GM23338 (cell line): ENCODE measurements at places on chromosomes 1 and 21. TPM values are rescaled to one million over a fixed set of nuclear protein-coding genes. Genes with fewer than 3 reads are reported as not detected.

DNA sequence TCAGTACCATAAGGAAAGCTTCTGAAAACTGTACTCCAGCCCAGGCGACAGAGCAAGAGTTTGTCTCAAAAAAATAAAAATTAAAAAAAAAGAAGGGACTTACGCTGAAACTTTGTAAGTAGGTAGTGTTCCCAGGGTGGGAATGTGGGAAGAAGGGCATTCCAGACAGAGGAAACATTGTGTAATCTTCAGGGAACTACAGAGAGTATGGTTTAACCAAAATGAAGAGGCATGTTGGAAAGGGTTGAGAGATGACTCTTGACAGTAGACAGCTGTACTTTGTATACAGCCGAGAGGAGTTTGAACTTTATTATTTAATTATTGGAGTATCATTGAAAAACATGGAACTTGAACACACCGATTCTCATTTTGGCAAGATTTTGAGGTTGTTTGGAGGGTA, 43.0 kb downstream of the PPP2R5A start:
- H3K36me3 ChIP-seq = no peaks in the 10 kb centered on the region; the same call in 1 of the 2 replicates
- no peak overlapping the region for H3K27ac ChIP-seq
- no peaks in the 10 kb centered on the region for H3K4me1 ChIP-seq
- no peak for DNase-seq

The CC2D1B gene
- 11.3 and 13.1 TPM in 2 replicates for total RNA-seq

- no peaks in the 10 kb centered on the region for H3K27me3 ChIP-seq
- H3K4me3 ChIP-seq = no peak overlapping the region
- H3K4me1 ChIP-seq = no peaks in the 10 kb centered on the region
- peaks cover 27% of the 10 kb centered on the region for H3K36me3 ChIP-seq
Observed at GRCh38 chr1:231272173-231272572, 31.2 kb downstream of the GNPAT start.

The LRRC7 gene
- total RNA-seq = not detected in 2 replicates

The FAM177B gene
- total RNA-seq = not detected in 2 replicates

DNA sequence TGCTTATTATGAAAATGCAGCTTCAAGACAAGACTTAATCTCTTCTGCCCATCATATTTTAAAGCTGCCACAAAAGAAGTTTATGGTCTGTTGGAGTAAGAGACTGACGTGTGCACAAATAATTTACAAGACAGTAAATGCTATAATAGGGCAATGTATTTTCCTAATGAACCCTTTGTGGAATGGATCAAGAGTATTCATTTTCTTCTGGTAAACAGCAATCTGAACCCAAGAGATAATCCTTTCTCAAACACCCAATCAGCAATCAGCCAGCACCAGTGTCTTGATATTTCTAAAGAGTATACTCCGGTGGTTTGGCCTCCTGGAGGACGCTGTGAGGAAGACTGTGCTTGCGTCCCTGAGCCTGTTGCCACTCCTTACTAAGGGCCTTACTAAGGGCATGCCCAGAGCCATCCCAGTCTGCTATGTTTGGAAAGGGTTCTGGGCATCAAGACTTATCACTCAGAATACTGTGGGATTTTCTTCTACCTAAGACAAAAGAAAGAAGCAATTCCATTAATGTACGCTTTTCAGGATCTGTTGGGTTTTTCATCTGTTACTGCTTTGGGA, 48.8 kb upstream of the LRRC8D start:
- no peak overlapping the region for H3K27ac ChIP-seq
- peak; percentile 28 for DNase-seq
- no peaks in the 10 kb centered on the region for H3K27me3 ChIP-seq
- H3K4me1 ChIP-seq = no peaks in the 10 kb centered on the region

- peaks cover 23% of the 10 kb centered on the region for H3K4me1 ChIP-seq
- no peak overlapping the region for H3K27ac ChIP-seq
- no peaks in the 10 kb centered on the region for H3K36me3 ChIP-seq
- no peak for DNase-seq
- H3K4me3 ChIP-seq = no peak overlapping the region
Observed at GRCh38 chr1:183589874-183590243, 400 bp downstream of the NCF2 start.

DNA sequence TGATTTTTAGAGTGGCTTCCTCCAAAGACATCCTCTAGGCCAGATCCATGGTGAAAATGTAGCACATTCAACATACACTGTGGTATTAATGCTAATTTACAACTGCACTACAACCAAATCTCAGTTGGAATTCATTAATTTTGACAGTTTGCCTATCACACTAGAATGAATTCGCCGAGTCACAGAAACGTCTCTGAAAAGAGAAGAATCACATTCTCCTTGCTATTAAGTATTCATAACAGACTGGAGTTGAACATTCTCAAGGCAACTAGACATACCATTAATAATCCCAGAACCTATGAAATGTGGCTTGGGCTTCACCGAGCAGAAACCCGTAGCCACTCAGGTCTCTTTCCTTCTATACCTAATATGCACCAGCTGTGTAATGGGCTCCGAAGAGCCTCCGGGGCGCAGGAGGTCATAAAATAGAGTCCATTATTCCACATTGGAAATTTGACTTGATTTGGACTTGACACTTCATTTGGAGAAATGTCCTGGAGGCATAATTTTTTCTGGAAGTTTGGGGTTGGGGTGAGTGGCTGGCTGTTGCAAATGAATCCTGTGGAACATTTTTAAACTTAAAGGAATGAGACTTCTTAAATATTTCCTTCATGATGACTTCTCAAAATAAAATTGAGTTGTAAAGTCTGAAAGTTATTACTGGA, 117.1 kb downstream of the DSCAM start:
- H3K27ac ChIP-seq = no peak overlapping the region
- no peak overlapping the region for H3K4me3 ChIP-seq
- no peak for DNase-seq
- no peaks in the 10 kb centered on the region for H3K27me3 ChIP-seq

GRCh38 chr1:100569888-100570287, 31.9 kb downstream of the GPR88 start:
- no peak overlapping the region for H3K4me3 ChIP-seq
- H3K27ac ChIP-seq = no peak overlapping the region
- H3K27me3 ChIP-seq = no peaks in the 10 kb centered on the region
- H3K4me1 ChIP-seq = no peaks in the 10 kb centered on the region
- no peaks in the 10 kb centered on the region for H3K36me3 ChIP-seq
